ENCODE measurements at places on chromosomes 7 and 10.
A peak's percentile ranks its signal among the peaks of the same experiment; 100 is the strongest.

DNA sequence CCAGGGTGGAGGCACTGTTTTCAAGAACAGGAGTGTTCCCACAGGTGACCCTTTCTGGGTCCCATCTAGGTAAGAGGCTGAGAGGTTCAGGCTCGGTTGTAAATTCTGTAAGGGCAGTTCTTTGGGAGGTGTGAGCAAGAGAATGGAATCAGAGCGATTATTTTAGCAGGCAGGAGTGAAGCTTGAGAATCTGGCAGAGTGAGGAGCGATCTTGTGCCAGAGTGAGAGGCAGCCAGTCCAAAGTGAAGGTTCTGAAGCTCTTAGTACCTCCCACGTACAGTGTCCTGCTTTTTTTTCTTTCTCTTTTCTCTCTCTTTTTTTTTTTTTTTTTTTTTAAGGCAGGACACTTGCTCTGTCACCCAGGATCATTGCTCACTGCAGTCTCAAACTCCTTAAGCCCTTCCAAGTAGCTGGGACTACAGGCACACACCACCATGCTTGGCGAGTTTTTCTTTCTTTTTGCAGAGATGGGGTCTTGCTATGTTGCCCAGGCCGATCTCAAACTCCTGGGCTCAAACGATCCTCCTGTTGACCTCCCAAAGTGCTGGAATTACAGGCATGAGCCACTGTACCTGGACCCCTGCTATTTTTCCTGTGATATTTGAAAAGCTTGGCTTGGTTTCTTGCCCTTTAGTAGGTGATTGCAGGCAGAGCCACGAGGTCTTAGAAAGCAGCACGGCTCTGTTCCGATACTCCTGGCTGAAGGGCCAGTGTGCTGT is 10.9 kb downstream of the POR start:
- DNase-seq, result no peak

DNA sequence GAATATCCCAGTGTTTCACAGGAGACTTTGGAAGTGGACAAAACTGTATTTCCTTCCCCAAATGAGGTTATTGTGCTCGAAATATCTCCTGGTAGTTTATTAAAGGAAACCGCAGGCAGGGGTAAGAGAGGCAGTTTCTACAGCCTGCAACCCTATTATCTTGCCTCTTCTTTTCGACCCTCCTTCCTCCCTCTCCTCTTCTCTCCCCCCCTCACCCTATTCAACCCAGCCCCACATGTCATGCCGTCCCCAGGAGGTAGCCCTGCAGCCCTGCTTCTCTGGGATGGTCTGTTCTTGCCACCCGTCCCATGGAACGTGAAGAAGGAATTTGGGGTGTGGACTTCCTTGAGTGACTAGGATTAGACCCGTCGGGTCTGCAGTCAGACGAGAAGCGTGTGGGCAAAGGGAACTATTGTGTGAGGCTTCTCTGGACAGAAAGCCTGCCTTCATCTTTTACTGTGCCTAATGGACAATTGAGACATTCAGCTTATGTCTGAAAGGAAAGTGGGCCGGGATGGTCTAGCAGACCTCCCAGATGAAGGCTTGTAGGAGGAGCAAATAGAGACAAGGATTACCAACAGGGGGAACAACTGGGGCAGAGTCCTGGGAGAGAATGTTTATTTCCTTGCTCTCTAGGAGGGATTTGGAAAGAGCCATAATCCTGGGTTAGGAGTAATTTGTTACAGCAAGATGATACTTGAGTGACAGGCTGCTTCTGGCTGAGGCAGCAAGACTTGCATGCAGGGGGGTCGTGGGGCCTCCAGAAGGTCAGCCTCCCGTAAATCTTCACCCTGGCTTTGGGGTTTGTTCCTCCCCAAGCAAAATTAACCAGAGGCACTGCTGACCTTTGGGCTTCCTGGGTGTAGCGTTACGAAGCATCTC is 77.8 kb downstream of the TCF7L2 start:
- no peak for DNase-seq

DNA sequence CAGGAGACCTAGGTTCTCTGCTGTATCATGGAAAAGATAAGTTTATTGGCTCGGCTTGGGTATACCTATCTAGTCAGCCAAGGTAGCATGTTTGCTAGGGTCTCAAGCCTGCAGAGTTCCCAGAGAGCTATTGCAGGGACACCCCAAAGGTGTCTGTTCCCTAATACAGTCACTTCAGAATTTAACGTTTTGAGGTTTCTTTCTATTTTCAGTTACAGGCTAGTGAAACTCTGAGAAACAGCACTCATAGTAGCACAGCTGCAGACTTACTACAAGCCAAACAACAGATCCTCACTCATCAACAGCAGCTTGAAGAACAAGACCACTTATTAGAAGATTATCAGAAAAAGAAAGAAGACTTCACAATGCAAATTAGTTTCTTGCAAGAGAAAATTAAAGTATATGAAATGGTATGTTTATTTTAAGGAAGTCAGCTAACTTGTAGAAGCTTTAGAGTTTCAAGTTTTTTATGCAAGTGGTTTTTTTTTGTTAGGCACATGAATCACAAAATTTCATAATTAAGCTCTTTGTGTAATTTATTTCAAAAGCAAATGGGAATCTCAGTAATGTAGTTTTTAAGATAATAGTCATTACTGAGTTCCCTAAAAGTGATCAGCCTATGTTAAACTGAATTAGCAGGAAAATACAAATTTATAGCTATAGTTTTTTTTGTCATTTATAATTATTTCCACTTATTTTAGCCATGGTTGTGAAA is 54.9 kb downstream of the AKAP9 start:
- DNase-seq, result no peak

DNA sequence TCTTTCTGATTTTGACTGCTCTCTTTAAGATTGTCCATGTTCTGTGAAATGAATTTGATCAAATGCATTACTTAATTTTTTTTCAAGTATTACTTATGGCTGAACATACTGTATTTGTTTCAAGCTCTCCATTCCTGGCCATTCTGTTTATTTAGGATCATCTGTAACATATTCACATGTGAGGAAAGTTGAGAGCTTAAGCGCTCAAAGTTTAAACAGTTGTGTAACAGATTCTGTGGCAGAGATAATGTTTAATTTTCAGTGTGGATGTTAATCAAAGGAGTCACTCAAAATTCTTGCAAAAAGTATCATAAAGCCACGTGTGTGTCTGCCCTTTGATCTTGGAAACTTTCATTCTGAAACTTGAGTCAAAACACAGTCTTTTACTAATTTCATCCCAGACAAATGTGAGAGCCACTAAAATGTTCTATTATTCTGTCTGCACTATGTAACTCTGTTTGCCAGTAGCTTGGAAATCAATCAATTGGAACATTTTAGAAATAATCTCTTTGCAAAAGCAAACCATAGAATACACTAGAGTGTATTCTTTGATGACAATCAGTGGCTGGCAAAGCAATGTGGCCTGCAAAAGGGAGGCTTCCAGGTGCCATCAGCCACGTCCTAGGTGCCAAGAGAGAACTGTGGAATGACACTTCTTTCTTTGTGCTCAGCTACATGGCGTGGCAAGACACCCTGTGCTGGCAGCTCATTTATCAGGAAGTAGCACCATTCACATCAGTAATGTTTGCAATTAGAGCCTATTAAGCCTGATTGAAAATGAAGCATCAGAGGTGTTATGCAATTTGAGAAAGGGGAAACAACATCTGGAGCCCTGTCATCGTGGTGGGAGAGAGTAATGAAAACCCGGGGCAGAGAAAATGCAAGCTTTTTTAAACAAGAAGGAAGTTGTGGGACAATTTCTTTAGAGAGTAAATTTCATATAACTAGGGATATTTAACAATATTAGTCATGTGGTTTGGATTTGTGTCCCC is 40.9 kb downstream of the ARL5B start:
- no peak for DNase-seq

DNA sequence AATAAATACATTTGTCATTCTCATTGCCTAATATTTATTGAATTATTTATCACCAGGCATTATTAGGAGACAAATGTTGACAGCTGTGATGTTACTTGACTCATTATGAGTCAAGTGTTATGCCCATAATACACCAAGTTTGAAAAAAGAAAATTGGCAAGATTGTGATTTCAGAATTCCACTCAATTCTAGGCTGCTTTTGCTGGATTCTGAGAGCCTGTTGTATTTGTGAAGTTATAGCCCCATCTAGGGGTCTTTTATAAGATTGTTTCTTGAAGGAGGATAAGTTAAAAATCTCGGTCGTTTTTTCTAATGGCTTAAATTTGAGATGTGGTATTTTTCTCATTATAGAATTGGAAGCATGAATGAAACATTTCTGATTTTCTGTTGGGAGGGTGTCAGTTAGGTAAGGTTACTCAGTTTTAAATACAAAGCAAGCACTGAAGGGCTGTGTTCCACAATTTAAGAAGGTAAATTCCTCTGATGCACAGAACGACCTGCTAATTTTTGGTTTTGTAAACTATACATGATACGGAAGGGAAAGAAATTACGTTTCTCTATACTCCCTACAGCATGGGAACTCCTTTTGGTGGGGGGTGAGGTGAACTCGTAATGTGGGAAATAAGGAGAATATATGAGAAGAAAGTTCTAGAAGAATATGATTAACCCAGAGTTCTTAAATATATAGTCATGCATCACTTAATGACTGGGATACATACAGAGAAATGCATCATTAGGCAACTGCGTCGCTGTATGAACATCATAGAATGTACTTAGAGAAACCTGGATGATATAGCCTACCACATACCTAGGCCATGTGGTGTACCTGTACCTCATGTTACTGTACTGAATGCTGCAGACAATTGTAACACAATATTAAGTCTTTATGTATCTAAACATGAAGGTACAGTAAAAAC is 2.6 kb downstream of the STK31 start:
- DNase-seq, result peak; percentile 57

- DNase-seq, result peak; percentile 91
Observed at GRCh38 chr7:102080434-102081243, 206.0 kb upstream of the SH2B2 start.

DNA sequence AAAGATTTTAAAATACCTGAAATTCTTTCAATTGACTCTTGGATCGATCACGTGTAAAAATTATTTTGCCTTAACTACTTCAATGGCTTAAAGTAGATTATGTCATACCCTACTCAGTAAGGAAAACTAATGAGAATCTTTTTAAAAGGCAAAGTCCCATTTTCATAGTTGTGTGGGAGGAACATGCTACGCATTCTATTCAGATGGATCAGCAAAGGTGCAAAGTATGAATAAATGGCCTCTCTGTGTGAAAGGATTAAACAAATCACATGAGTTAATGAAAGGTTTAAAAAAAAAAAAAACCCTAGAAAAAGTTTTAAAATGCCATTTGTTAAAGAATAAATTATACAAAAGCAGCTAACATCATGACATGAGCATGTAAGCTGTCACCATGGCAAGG is 77.1 kb downstream of the ENO4 start:
- no peak for DNase-seq

GRCh38 chr10:75994357-75995040 is 563.1 kb downstream of the LRMDA start:
- DNase-seq, result no peak

GRCh38 chr7:148944935-148945934 is 61.1 kb upstream of the EZH2 start:
- no peak for DNase-seq

GRCh38 chr7:119270045-119270464 is 1002.9 kb upstream of the KCND2 start:
- DNase-seq, result peak; percentile 75

DNA sequence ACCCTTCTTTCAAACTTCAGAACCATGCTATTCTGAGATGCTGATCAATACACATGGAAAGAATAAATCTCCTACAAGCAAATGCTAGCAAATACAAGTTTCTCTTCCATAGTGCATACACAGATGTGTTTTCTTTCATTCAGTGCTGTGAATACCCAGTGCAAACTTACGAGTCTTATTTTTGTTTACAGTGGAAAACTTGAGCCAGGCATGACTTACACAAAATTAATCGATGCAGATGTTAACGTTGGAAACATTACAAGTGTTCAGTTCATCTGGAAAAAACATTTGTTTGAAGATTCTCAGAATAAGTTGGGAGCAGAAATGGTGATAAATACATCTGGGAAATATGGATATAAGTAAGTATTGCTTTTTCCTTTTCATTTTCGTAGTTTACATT is 48.8 kb downstream of the PNLIPRP3 start:
- DNase-seq, result no peak

- peak; percentile 97 for DNase-seq
Observed at GRCh38 chr10:11898372-11899066, 75.4 kb downstream of the PROSER2 start.

DNA sequence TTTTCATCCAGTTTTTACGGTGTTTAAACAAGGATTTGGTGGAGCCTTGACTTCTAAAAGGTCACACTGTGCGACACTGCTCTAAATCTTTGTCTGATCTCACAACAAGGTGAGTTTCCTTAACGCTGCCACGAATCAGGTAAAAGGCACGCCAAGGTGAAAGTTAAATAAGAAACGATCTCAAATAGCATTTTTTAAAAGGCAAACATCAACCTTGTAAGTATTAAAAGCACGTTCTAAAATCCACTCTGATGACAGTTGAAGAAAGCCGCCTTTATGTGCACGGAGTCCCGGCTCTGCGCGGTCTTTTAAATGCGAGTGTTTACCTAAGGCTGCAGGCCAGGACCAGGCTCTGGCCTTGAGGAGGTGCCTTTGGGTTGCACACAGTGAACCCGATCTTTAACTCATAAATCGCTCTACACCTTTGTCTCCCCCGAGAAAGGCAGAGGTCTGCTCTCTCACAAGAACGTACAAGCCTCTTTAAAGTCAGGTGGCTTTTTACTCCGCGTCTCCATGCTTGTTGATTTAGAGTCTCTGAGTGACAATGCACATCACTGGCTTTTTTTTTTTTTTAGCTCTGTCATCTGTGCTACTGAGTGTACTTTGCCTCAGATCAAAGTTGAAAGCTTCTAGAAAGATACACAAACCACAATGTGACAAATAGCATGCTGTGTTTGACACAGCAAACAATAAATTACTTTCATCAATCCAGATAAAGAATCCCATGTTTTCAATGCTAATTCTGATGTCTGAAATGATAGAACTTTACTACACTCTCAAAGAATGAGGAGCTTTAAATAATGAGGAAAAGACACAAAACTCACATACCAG is 25.9 kb upstream of the RNF32 start:
- DNase-seq, result no peak

DNA sequence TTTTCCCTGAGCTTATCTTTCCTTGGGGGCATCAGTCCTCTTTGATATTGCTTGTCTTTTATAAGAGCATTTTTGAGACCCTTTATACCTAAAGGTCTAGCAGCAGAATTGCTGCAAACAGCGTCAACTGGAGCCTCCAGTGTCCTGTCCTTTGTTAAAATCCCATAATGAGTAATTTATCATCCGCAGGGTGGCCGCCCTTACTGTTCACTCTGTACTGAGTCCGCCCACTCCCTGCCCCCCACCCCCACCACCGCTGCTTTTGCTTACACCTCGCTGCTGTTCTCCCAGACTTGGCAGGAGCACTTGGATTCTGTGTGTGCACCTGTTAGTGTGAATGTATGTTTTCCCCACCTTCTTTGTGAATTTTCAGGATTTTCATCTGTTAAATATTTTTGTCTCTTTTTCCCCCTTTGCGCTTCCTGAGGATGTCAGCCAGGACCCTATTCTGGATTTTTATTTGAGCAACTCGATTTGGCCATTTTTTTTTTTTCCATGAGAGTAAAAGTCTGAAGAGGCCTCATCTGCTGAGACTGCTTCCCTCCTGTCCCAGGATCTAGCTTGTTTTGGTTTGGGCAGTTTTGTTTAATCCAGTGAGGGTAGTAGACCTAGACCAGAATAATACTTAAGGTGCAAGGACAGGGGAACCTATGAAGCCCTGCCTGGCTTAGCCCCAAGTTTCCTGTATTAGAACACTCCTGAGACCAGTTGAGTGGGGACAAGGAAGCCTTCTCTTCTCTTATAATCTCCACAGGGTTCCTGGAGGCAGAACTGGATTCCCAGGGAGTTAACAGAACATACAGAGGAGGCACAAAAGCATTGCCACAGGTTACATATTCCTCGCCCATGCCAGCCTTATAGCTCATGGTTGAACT is 8.2 kb downstream of the AGFG2 start:
- peak; percentile 70 for DNase-seq
